ENCODE measurements at places on chromosomes 11 and 22.

DNA sequence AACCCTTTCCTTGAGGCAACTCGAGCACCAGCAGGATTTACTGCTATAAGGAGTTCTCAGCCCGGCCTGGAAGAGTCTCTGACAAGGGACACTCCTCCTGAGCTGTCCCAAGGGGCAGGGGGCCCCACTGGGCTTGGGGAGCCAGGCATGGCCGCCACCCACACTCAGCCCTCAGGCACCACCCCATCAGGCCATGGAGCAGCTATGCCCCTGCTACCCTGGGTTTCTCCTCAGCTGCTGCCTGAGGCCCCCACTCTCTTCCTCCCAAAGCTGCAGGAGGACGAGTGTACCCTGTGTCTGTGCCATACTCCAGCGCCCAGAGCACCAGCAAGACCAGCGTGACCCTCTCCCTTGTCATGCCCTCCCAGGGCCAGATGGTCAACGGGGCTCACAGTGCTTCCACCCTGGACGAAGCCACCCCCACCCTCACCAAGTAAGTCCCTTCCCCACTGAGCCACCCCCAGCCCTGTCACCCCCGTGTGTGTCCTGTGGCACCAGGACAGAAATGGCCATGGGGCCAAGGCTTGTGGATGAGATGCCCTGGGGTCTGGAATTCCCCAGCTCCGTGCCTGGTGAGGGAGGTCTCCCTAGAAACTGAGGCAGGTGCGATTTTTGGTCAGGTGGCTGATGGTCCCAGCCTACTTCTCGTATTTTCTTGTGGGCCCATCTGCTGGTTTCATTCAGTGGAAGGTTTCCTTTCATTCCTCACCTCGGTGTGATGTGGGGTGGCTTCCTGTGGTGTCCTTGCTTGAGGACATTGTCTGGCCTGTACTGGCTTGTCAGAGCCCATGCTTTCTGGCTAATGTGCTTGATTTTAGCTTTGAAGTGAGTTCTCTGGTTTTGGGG, 28.4 kb downstream of the TAB1 start:
- no peak for DNase-seq

- no peak for DNase-seq
Measured at GRCh38 chr11:57376095-57377090, 4.6 kb downstream of the PRG3 start.

DNA sequence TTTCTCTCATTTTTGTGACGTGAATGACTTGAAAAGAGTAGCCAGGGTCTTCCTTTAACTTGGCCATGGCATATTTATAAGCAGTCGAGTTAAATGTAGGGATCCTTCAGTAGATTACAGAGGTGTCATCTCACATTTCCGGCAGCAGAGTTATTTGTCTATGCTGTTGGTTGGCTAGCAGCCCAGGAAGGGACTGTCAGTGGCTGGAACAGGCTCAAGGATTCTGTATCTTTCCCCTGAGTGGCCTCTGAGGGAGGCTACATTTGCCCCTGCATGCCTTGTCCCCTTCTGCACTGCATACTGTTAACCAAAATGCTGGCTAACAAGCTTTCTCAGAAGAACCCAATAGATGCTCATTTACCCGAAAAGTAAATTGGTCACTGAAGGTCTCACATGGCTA, 187.6 kb downstream of the PGR start:
- no peak for DNase-seq

GRCh38 chr11:125952973-125953372, 7.1 kb downstream of the VSIG10L2 start:
- no peak for DNase-seq

DNA sequence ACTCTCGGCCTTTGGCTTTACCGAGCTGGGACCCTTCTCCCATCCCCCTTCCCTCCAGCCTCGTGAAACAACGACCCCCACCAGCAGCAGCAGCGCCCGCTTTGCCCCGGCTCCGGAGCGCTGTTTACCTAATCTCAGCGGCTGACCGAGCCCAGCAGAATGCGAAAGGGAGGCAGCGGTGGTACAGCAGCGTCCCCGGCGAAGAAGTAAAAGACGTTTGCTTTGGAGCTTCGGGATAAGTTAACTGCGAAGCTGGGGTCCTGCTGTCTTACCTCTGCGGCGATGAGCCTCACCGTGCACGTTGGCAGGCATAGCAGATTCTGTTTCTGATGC, 2.0 kb upstream of the LARGE1 start:
- DNase-seq: no peak

DNA sequence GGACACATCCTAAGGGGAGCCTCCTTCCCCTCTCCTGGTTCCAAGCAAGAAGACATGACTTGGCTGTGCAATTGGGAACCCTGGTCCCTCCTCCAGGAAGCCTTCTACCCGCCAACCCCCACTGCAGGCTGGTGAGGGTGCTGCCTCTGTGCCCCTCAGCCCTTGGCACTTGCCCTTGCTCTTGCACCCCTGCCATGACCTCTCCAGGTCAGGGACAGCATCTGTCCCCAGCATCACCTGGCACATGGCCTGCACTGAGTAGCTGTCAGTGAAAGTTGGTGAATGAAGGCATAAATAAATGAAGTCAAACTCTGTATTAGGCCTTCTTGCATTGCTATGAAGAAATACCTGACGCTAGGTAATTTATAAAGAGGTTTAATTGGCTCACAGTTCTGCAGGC, 1.9 kb upstream of the GTSE1 start:
- no peak for DNase-seq

- no peak for DNase-seq
Measured at GRCh38 chr11:47328449-47329390, 23.8 kb downstream of the MYBPC3 start.

DNA sequence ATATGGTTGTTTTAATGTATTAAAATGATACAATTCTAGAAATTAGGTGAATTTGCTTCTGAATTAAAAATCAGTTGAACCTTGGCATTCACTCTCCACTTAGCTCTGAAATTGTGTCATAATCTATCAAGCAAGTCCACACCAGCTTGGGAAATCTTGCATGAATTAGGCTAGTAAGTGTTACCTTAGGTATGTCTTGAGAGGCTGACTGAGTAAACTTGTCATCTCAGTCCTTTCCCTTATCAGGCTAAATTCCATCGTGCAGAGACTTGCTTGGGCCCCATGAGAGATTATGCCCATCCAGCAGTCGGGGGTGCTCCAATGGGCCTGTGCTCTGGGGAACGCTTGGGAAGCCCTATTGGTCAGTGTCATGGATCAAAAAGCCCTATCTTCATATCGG, 33.9 kb upstream of the ST14 start:
- no peak for DNase-seq

DNA sequence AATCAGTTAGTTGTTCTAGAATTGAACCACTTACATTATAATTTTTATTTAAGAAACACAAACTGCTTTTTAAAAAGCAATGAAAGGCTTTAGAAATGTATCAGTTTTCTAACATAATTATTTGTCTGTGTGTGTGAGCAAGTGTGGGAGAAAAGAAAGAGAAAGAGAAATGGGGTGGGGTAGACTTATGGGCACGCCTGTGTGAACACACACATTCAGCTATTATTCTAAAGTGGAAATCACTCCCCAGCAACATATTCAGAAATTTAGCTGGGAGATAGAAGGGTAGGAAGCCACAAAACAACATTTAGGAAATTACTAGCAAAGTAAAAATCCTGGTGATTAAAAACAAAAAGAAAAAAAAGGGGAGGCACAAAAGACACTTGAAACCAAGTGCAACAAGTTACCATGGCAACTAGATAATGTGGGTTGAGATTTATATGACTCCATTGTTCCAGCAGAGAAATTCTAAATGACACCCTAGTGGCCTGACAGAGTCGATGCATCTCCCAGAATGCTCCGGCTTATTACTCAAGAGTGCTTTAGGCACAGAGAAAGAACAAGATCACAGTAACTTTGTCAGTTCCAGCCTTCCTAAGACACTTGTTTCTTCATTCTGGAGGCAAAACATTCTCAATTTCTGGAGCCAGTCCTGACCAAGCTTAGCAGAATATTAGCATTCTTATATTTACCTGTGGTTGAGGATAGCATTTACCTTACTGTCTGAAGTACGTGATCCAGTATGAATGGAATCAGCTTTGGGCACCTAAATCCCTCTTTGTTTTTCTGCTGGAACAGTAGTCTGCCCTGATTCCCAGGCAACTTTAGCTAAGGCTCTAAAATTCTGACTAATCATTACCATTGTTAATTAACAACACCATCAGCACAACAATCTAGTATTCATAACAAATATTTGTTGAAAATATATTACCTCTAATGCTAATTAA, 444.4 kb downstream of the DLG2 start:
- no peak for DNase-seq

- no peak for DNase-seq
Measured at GRCh38 chr11:33860926-33861325, 30.9 kb downstream of the LMO2 start.

- DNase-seq: peak; percentile 39
Measured at GRCh38 chr11:65927904-65928397, 8.7 kb downstream of the DRAP1 start.

- no peak for DNase-seq
Measured at GRCh38 chr11:124415356-124415923, 9.2 kb downstream of the OR8B4 start.

DNA sequence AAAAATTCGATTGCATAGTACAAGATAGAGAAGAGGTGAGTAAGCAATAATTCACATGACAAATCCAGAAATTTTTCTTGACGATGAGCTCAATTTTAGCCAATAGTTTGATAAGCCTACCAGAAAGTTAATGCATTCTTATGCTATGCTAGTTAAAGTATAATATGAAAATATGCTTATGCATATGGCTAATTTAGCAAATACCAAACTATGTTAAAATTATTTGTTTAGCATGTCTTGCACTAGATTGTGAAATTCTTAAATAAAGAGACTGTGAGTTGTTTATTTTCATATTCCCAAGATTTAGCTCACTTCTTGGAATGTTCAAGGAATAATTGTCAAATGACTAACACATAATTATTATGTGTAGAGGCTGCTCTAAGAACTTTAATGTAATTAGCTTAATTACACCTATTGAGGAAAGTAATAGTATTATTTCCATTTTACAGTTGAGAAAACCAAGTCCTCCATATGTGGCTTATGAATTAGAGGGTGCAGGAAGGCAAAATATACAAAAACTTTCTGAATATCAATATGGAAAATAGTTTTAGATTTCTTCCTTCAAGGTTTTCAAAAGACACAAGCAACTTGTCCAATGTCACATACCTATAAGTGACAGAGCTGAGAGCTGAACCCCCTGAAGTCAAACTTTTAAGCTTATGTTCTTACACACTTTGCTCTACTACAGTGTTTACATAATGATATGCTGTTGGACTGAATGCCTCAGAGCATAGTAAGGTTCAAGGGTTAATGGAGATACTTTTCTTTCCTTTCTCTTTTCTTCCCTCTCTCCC, 45.9 kb upstream of the ARHGAP20 start:
- no peak for DNase-seq

DNA sequence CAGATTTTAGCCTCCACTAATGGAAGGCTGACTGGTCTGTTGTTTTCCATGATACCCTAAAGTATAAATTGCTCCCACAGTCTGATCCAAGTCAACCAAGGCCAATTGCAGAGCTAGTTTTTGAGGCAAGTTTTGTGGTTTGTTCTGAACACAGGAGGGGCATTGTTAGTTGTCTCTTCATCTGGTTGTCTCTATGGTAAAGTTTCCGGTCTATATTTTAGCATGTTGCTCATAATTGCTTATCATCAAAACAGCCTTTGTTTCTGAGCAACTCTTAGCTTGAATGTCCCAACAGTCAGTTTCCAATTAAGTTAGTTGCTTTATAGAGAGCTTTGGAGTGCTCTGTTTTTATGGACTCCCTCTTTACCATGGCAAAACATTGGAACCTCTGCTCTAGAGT, 217.6 kb upstream of the CARD18 start:
- DNase-seq: no peak

DNA sequence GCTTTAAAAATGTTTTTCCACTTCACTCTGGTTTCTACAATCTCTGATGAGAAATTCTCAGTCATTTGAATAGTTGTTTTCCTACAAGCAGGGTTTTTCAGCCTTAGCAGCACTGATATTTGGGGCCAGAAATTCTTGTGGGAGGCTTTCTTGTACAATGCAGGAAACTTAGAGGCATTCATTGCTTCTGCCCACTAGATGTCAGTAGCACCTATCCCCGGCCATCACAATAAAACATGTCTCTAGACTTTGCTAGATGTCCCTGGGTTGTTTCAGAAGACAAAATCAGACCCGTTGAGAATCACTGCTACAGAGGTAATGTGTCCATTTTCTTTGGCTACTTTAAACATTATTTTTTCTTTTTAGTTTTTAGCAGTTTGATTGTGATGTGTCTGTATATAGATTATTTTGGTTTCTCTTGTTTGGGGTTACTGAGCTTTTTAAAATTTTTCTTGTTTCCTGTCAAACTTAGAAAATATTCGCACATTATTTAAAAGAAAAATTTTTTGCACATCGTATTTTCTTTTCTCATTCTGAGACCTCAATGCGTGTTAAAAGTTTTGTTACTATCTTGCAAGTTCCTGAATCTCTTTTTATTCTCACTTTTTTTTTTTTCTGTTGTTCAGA, 60.8 kb upstream of the CCDC179 start:
- DNase-seq: no peak

- no peak for DNase-seq
Measured at GRCh38 chr11:13271060-13271693, 6.4 kb upstream of the BMAL1 start.

- no peak for DNase-seq
Measured at GRCh38 chr11:128720522-128720985, 26.7 kb downstream of the FLI1 start.

DNA sequence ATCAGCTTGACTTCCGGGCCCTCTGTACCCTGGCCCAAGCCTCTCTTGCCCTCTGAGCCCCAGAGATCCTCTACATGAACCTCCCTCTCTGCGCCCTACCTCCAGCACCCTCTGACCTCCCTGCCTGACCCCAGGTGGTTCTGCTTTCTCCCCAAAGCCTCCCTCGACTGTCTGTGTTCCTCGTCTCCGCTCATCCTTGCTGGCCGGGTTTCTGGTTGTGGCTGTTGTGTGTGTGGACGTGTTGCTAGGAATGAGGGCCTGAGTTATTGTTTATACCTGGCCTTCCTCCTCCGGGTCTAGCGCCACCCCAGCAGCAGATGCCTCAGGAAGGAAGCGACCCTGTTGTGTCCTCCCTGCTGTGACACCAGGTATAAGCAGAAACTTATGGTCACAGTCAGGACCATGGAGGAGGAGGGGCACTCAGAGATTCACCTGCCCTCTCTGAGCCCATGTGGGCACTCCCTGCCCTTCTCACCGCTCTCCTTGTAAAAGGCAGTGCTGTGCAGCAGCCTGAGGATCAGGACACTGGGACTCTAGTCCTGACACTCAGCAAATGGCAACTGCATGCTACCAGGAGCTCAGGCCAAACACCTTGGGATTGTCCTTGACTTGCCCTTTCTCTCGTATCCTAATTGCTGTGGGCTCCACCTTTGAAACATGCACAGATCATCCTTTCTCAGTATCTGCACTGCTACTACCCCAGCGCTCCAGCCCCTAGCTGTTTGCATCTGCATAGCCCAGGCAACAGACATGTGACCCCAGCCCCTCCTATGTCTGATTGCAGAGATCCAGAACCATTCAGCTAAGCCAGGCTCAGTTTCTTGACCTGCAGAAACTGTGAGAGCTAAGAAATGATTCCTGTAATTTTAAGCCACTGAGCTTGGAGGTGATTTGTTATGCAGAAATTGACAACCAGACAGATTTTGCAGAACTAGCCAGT, 140.1 kb downstream of the ST3GAL4 start:
- DNase-seq: no peak
